Mesothelial cell of epicardium (in vitro differentiated cells): ENCODE measurements at places on chromosomes 4 and X. TPM values are rescaled to one million over a fixed set of nuclear protein-coding genes. Genes with fewer than 3 reads are reported as not detected.

Gene BEX3
- total RNA-seq: 304 to 314 TPM (median 307 TPM) in 3 replicates

Gene TMPRSS11E
- 0.11 to 0.51 TPM (median 0.38 TPM) in 3 replicates for total RNA-seq

DNA sequence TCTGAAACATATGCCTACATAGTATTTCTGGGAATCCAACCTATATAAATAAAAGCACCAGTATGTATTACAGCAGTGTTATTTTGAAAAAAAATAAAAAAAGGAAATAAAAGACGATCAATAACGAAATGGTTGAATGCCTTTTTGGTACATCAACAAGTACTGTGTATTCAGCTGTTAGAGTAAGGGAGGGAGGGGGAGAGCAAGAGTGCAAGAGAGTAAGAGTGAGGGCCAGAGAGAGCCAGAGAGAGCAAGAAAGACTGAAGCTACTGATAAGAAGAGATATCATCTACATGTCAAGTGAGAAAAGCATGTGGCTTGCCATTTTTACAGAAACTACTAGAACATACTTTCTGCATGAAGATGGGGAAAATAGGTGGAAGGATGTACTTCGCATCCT lies 1.8 kb downstream of the SPIN4 start:
- H3K27me3 ChIP-seq: no peaks in the 10 kb centered on the region
- H3K4me1 ChIP-seq: peaks cover 17% of the 10 kb centered on the region
- H3K4me3 ChIP-seq: peak overlapping the region; percentile 87

DNA sequence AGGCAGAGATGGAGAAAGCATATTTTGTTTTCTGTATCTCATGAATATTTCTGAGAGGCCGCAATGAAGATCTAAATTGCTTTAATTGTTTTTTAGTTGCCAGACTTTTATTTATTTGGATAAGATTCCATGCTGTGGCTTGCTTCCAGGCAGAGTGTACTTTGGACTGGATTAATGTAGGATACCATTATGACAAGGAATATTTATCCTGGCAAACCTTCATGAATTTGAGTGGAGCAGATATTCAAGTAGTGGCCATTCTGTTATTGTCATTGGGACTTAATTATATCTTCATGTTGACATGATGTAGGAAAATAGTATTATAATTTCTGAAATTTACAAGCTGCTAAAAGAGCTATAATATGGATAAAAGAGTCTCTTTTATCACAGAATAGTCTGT lies 182.9 kb downstream of the C4orf33 start:
- no peaks in the 10 kb centered on the region for H3K36me3 ChIP-seq
- H3K4me1 ChIP-seq: no peaks in the 10 kb centered on the region
